ENCODE measurements at places on chromosomes 13 and 19.

DNA sequence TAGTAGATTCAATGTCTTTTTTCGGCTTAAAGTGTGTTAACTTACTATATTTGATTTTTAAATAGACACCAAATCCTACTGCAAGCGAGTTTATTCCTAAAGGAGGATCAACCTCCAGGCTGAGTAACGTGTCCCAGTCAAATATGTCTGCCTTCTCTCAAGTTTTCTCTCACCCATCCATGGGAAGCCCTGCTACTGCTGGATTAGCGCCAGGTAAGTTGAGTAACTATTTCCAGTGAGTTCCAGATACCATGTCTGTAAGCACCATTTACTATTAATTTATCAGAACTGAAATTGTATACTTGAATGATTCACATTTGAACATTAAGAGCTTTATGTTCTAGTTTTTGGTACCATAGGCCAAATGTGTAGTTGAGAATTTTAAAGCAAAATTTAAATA, 81.8 kb downstream of the PAN3 start:
- DNase-seq, result no peak

DNA sequence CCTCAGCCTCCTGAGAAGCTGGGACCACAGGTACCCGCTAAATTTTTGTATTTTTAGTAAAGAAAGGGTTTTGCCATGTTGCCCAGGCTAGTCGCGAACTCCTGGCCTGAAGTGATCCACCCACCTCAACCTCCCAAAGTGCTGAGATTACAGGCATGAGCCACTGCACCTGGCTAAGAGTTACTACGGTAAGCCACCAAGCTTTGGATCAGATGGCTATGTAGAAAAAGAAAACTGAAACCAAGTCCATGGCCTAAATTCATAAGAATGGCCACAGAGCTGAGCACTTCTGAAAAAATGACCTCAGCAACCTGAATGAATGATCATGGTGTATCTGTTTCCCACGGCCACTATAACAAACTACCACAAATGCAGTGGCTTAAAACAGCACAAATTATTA, 9.4 kb downstream of the OPA3 start:
- DNase-seq, result no peak

- no peak for DNase-seq
Measured at GRCh38 chr19:37999309-38000213, 92.6 kb downstream of the SIPA1L3 start.

DNA sequence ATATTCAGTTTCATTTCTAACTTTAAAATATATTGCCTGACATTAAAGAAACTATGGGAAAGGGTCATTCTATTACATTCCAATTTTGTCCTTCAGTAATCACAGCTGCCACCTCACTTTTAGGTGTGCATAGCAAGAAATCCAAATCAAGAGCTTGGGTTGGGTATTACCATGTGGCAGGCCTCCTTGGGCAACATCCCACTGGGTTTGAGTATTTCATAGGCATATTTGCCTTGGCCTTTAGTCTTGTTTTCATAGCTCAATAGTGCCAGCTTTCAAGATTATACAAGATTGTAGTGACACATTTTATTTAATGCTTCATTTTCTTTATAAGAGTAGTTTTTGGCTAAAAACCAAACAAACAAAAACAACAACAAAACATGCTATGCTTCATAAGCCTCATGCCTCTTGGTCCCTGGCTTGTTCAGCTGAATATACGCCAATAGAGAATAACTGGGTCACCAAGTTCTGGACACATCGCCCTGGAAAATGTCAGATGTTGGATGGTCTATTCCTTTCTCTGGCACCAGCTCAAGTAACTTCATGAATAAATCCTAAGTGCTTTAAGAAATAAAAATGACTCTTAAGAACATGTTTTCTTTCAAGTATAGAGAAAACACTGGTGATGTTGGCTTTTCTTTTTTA, 167.4 kb upstream of the STARD13 start:
- DNase-seq, result no peak

DNA sequence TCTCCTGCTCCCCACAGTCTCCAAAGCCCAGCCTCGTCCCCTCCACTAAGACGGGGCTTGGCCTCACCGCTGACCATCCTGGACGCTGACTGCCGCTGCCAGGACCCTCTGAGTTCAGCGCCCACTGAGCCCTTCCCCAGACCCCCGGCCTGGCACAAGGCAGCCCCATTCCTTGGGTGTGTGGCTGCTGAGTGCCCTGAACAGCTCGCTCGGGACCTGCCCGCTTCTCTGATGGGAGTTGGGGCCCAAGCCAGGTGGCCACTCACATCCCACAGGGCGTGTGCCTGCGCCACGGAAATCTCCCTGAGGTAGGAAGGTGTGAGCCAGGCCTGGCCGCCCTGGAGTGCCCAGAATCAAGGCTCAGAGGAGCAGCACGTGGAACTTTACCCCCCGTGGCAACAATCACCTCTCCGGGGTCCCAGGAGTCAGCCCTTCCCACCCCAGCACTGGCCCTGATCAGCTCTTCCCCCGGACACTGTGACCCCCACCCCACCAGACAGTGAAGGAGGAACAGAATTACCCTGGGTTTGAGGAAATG, 20.8 kb downstream of the C13orf46 start:
- no peak for DNase-seq

GRCh38 chr13:23563085-23563845, 6.9 kb upstream of the TNFRSF19 start:
- DNase-seq, result no peak

DNA sequence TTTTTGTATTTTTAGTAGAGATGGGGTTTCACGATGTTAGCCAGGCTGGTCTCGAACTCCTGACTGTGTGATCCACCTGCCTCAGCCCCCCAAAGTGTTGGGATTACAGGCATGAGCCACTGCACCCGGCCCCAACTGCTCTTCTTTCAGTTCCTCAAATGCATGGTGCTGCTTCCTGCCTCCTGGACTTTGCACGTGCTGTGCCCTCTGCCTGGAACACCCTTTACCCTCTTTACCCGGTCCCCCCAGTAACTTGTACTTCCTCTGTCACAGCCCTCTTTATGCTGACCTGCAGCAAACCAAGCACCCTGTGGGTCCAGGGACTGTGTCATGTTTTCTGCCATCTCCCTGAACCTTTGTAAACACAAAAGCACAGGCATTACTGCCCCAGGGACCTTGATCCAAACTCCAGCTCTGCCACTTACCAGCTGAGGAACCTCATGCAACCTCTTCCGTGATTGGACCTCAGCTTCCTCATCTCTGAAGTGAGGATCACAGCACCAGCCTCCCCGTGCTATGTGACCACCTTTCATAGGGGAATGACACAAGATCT, 3.8 kb downstream of the BLVRB start:
- DNase-seq, result no peak

GRCh38 chr19:5454743-5455142, 474 bp upstream of the ZNRF4 start:
- no peak for DNase-seq

- DNase-seq, result no peak
Measured at GRCh38 chr19:28309070-28309469, 903.9 kb downstream of the UQCRFS1 start.

DNA sequence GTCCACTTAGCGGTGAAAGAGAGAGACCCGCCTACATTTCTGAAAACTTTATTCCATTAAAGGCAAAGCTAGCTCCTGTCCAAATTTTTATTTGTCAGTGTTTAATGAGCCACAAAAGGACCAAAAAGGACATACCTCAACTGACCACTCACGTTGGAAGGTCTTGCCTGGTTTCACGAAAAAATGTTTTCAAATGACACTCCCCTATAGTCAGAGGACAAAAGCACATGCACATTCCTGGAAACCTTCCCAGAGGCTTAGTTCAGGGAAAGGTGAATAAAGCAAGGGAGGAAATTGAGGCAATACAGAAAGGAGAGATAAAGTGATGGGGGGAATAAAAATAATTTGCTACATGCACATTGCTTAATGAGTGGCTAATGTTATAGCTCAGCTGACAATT, 55.6 kb downstream of the DOCK9 start:
- no peak for DNase-seq

DNA sequence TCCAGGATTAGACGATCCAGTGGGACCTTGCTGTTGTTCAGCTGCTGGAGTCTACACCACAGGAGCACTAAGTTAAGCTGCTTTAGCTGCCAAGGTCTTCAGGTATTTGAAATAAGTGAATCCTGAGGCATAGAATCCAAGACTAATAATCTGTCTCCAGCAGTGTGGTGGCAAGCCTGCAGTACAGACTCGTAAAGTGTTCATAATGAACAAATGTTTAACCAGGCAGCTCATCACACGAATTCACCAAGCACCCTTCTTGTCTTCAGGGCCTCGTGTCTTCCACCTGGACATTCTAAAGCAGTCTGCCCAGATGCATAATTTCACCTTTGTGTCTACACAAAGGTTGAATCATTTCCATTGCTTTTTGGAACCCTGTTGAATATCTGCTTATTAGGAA, 5.3 kb downstream of the ATP11A start:
- no peak for DNase-seq

GRCh38 chr13:28964803-28965202, 144.7 kb downstream of the MTUS2 start:
- DNase-seq, result no peak

- DNase-seq, result no peak
Measured at GRCh38 chr13:99418103-99418842, 83.0 kb upstream of the TM9SF2 start.

GRCh38 chr13:98582947-98583346, 6.0 kb upstream of the STK24 start:
- no peak for DNase-seq

GRCh38 chr13:99178636-99179035, 22.0 kb upstream of the UBAC2 start:
- no peak for DNase-seq

GRCh38 chr13:92842145-92842544, 384.5 kb upstream of the GPC6 start:
- DNase-seq, result no peak

GRCh38 chr19:48603449-48603848, 3.1 kb upstream of the SPACA4 start:
- DNase-seq, result no peak

GRCh38 chr19:35963514-35963913, 27.3 kb downstream of the LRFN3 start:
- DNase-seq, result no peak

GRCh38 chr19:46976845-46977320, 42.8 kb upstream of the NPAS1 start:
- no peak for DNase-seq

- no peak for DNase-seq
Measured at GRCh38 chr13:85381082-85381481, 418.1 kb downstream of the SLITRK6 start.

DNA sequence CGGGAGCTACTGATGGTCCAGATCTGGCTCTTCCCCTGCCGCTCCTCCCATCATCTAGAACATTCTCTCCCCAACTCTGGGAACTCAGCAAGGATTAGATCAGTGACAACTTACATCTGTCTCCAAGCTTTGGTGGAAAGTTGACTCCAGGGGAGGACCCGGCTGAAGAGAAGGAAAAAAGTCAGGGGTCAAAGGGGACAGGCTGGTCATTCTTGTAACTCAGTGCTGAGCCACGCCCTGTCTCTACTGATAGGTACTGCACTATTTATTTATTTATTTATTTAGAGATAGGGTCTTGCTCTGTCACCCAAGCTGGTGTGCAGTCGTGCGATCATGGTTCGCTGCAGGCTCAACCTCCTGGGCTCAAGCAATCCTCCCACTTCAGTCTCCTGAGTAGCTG, 14.3 kb downstream of the PLEKHA4 start:
- DNase-seq, result no peak

GRCh38 chr13:20945952-20946383, 43.4 kb upstream of the XPO4 start:
- no peak for DNase-seq

DNA sequence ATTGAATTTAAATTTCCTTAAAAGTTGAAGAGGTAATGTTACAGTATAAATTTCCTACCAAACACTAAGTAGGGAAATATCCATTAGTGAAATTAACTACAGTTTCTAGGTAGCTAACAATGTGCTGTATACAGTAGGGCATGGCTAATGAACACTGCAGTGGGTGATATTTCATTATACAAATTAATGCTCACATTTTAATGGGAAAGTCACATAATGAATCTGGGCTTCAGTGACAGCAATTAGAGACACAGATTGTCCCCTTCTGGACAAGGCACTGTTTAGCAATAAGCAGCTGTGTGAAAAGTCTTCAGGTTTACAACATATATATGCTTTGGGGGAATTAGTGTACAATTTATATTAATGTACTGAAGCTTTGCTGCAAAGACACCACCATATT, 169.4 kb downstream of the ZNF536 start:
- no peak for DNase-seq

DNA sequence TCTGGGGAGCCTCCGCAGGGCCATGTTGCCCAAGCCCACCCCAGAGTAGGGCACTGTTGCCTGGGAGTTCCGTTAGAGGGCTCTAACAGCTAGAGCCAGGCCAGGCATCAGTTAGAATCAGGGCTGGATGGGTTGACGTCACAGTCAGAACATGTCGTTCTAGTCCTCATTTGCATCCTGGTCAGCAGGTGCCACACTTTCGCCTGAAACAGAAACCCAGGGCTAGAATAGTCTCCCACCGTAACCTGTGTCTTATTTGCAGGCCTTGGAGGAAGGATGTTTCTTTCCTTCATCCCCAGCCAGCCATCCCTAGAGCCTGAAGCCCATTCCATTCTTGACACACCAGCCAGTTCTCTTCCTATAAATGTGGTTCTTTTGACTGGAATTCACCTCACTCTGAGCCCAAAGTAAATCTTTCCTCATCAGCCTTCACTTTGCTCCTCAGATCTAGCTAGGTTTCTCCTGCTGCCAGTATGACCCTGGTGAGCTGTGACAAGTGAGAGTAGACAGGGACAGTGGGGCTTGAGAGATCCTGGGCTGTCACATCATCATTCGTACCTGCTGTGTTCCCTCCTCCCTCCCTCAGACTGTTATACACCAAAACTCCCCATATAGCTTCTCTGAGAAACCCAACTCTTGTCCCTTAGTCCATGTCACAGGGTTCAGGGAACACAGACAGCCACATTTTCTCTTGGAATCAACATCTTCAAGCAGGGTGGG, 12.2 kb upstream of the CCDC97 start:
- no peak for DNase-seq

GRCh38 chr13:41461527-41462139, 4.3 kb downstream of the RGCC start:
- no peak for DNase-seq

- DNase-seq, result no peak
Measured at GRCh38 chr13:41554626-41555386, 97.5 kb downstream of the RGCC start.

Data from esophagus squamous epithelium (tissue), 5 donors.